AG09319 (cell line): ENCODE measurements at places on chromosomes 4 and X.

GRCh38 chr4:70603856-70604255, 11.8 kb downstream of the AMBN start:
- DNase-seq: no peak

DNA sequence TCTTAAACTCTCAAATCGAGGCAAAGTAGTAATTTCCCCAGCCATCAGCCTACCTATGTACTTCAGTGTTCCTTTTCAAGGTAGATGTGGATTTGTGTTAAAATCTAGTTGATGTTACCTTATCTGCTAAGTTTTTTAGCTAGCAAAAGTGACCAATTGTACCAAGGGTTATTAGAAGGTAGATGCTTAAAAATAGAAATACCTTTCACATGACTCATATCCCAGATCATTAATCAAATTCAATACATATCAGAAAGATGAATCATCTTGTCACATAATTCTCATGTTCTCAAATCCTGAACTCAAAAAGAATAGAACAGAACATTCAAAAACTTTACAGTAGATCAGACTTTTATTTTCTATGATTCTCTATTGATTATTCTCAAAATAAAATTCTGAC, 3.5 kb downstream of the ENAM start:
- no peak for DNase-seq

GRCh38 chrX:47233333-47234113, 714 bp downstream of the USP11 start:
- DNase-seq: peak; percentile 91

- no peak for DNase-seq
These were observed 1.4 kb upstream of the C4orf50 start for GRCh38 chr4:6019316-6020263.

- no peak for DNase-seq
These were observed 6.6 kb downstream of the TMEM156 start for GRCh38 chr4:39025552-39026085.

DNA sequence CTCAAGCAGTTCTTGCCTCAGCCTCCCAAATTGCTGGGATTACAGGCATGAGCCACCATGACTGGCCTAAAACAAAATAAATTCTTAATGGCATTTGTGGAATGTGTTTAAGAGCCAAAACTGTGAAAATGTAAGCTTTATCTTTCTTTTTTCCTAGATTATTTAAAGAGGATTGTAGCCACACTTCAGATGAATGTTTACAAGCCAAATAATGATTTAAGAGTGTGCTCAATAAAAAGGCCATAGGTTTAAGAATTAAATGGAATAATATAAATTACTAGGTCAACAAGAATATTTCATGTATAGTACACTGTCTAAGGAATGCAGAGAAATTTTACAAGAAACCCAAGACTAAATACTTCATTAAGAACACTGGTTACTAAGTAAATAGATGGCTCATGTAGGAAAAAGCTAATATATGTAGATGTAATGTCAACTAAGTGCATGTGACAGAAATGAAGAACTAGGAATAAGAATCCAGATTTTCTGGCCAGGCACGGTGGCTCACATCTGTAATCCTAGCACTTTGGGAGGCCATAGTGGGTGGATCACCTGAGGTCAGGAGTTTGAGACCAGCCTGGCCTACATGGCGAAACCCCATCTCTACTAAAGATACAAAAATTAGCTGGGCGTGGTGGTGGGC, 21.3 kb upstream of the UGDH start:
- DNase-seq: no peak

DNA sequence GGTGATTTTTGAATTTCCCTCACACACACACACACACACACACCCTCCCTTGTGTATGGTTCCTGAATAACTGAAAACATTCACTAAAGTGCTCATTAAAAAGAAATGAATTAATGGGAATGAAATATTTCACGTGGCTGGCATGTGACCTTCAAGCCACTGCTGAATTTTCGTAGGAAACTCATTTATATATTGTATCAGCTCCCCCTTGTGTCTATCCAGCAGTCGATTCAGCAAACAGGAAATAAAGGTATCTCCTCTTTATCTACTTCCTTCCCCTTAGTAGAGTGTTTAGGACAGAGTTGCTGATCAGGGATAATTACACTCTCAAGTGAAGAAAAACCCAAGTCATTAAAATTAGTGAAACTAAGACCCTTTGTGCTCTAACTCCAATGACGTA, 912.6 kb upstream of the LCORL start:
- DNase-seq: no peak

GRCh38 chr4:56953680-56954520, 23.5 kb downstream of the NOA1 start:
- no peak for DNase-seq

- DNase-seq: no peak
These were observed 4.3 kb upstream of the MAP7D3 start for GRCh38 chrX:136255541-136255940.

DNA sequence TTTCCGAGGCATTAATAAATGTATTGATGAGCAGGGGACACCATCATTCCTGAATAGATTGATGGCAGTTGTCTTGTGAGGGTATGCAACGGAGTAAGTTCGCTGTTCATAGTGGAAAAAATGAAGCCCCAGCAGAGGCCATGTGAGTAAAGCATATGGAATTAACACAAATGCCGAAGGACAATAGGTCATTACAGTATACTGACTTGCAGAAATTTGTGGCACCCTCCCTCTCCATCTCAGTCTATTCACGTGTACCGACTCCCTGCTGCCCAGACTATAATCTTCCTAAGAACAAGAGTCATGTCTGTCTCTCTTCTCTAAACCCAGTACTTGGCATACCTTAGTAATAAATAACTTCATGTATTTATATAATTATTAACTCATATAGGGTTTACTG, 47.1 kb upstream of the PCDH10 start:
- no peak for DNase-seq

- no peak for DNase-seq
These were observed 395.7 kb downstream of the DTHD1 start for GRCh38 chr4:36677112-36677511.

GRCh38 chr4:118114720-118115119, 80.4 kb downstream of the NDST3 start:
- no peak for DNase-seq

GRCh38 chrX:57406149-57406548, 119.6 kb downstream of the FAAH2 start:
- no peak for DNase-seq

GRCh38 chrX:115472131-115472530, 88.8 kb upstream of the PLS3 start:
- DNase-seq: no peak

DNA sequence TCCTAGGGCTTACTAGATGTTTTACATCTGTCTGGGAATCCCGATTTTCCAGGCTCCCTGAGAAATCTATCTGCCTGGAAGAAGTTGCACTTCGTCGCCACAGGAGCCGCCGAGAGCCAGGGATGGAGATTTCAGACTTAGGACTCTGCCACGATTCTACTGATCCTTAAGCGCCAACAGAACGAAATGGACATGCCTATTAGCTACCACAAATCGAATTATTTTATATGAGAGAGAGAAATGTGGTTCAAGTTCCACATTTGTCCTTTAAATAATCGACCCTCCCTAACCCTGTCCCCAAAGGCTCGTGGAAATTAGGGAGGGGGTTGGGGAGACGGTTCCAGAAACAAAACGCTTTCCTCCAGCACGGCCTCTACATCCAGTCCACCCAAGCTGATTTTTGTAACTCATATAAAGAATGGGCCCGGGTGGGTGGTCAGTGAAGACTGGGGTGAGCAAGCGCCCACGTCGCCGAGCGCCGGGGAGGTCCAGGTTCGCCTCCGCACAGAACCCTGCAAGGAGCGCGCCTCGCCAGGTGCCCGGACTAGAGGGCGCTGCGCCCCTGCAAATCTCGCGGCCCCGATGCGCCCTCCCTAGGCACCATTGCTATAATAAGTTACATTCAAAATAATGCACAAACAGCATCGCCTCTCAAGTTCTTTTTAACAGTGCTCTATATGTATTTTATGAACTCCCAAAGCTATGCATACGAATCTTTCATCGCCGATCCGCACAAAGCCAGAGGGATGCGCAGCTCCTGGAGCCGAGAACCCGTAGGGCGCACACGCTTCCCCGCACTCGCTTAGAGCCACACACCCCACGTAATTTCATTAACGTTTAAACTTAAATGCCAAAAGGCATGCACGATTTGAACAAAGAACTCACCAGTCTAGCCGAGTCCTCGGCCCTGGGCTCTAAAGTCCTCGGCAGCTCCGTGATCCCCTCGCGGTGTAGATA, 2.1 kb upstream of the FAT1 start:
- no peak for DNase-seq

GRCh38 chrX:31228909-31229308, 157.1 kb upstream of the FTHL17 start:
- no peak for DNase-seq

DNA sequence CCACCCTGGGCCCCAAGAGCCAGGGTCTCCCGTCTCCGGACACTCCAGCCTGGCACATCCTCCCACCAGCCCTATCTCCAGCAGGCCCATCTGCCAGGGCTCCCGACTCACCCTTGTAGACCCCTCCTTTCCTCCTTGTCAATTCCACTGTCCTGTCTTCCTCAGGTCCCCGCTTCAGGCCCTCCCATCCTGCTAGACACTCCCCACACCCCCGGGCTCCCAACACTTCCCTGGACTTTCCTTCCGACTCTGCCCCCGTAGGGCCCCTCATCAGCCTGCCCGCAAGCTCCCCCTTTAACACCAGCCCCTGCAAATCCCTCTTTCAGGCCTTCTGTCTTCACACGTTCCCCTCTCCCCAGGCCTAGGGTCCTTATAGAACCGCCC, 1.1 kb downstream of the PRAF2 start:
- DNase-seq: no peak

- no peak for DNase-seq
These were observed 1.6 kb downstream of the METAP1 start for GRCh38 chr4:98997166-98997565.

DNA sequence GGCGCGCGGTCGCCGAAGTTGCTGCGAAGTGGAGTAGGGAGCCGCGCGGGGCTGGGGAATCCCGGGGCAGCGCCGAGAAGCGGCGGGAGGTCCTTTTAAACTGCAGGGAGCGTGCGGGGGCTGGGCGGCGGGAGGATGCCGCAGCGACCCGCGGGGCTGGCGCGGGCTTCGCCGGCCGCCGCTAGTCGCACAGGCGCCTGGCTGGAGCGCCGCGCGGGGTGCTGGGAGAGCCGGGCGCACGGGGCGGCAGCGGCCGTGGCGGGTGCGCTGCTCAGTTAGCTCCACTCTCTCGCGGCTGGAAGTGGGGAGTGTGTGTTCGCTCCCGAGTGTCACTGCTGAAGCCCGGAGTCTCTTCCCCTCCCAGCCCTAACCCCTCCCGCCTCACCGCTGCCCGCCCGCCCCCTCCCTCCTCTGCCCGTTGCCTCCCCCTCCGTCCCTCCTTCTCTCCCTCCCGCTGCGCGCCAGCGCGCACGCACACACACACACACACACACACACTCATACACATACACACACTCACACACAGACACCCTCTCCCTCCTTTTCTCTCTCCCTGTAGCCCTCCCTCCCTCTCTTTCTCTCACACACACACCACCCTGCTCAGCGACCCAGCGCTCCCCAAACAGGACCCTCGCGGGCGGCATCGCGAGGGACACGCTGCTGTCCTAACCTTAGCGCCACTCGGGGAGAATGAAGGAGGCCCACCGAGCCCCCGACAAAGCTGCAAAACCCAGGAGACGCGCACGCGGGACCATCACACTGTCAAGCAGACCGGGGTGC, at the start of gene NDNF:
NDNF (minus strand) TSS at position 312 of the 780 bp plus-strand sequence. CDS start 26,698 bp downstream, outside the sequence.
- DNase-seq: no peak

DNA sequence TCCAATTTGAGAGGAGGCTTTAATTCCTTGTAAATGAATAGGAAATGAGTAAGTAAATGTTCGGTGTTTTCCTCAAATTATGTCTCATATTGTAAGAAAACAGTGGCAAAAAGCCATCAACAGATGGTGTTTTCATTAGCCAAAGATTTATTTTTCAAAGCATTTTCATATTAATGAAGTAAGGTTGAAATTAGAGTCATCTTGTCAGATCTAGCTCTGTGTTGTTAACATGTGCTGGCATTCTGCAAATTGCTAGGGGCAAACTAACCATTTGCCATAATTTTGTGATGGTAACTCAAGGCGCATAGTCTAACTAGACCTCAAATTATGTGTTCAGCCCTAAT, 24.7 kb downstream of the MID2 start:
- no peak for DNase-seq

GRCh38 chr4:98113012-98113411, 30.3 kb downstream of the STPG2 start:
- no peak for DNase-seq

- no peak for DNase-seq
These were observed 113.2 kb downstream of the ARSF start for GRCh38 chrX:3154386-3154975.

- no peak for DNase-seq
These were observed 26.5 kb downstream of the RASSF6 start for GRCh38 chr4:73593631-73594241.

- no peak for DNase-seq
These were observed 1954.4 kb downstream of the ARAP2 start for GRCh38 chr4:34289962-34290361.

- no peak for DNase-seq
These were observed 2394.2 kb upstream of the AGA start for GRCh38 chr4:179836179-179837075.

DNA sequence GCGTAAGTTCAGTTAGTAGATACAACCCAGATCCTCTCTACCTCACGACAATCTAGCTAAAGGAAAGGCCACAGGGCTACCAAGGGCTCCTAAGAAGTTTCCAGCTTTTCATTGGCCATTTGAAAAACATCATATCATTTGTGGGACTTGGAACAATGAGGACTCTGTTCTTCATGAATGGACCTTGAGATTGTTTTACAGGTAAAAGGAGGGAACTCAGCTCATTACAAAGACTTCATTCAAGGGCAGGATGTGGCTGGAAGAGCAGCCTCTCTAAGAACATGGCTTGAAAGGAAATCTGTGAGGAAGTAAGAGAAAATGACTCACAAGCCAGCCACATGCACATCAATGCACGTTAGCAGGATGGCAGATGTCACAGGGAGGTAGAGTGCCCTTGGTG, 105.9 kb upstream of the SLC7A11 start:
- DNase-seq: no peak

GRCh38 chrX:22959204-22959920, 40.4 kb upstream of the DDX53 start:
- no peak for DNase-seq

DNA sequence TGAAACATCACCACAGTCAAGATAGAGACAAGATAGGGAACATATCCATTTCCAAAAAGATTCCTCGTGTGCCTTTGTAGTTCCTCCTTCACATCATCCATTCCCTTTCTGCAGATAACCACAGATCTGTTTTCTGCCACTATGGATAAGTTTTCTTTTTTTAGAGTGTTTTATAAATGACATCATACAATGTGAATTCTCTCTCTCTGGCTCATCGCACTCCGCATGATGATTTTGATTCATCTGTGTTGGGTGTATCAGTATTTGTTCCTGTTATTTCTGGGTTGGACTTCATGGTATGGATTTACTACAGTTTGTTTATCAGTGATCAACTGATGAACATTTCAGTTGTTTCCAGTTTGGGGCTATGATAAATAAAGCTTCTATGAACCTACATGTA, 23.2 kb upstream of the ANXA3 start:
- DNase-seq: no peak

- no peak for DNase-seq
These were observed 50.8 kb downstream of the MAOA start for GRCh38 chrX:43706786-43707370.
